Type B pancreatic cell (in vitro differentiated cells): ENCODE measurements at places on chromosomes 5 and 9.

DNA sequence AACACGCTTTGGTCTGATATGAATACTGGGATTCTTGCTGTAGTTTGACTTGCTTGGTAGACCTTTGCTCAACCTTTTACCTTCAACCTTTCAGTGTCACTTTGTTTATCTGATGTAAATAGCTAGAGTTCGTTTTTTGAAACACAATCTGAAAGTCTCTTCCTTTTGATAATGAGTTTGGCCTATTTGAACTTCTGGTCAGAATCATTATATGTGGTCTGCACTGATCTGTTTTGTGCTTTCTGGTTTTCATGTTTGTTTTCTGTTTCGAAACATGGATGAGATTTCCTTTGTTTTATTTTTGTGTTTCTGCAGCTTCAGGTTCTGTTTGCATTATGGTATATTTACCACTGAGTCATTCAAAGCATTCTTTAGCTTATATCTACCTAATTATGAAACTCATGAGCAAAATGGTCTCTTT lies 217.5 kb downstream of the GABBR2 start:
- no peaks in the 10 kb centered on the region for H3K4me1 ChIP-seq
- H3K4me3 ChIP-seq: no peak overlapping the region
- no peak overlapping the region for H3K27ac ChIP-seq

DNA sequence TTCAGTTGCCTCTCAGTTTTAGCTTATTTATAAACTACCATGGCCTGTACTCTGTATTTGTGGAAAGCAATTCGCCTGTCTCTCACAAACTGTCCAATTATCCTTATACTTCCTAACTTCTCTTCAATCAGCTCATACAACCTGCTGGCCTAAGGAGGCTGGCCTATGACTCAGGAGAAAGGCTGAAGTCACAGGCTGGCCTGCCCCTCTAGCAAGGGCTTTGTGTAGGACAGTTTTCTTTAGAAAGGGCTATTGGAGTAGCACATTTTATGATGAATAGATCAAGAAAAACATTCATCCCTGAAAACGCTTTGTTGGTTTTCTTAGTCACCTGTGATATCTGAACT lies 988.7 kb upstream of the ARRDC3 start:
- DNase-seq: no peak
- no peak overlapping the region for H3K27ac ChIP-seq
- no peaks in the 10 kb centered on the region for H3K27me3 ChIP-seq
- no peaks in the 10 kb centered on the region for H3K36me3 ChIP-seq
- H3K4me1 ChIP-seq: no peaks in the 10 kb centered on the region

GRCh38 chr5:172424808-172425207 lies 29.5 kb downstream of the SH3PXD2B start:
- H3K4me3 ChIP-seq: no peak overlapping the region
- peaks cover 26% of the 10 kb centered on the region for H3K36me3 ChIP-seq
- no peak for DNase-seq
- peaks cover 44% of the 10 kb centered on the region for H3K4me1 ChIP-seq
- H3K27ac ChIP-seq: no peak overlapping the region

- H3K36me3 ChIP-seq: peaks cover 9% of the 10 kb centered on the region
- peaks cover 37% of the 10 kb centered on the region for H3K4me1 ChIP-seq
- no peaks in the 10 kb centered on the region for H3K27me3 ChIP-seq
Observed at GRCh38 chr9:105458404-105458803, 10.6 kb downstream of the FSD1L start.

- H3K27me3 ChIP-seq: no peaks in the 10 kb centered on the region
- no peaks in the 10 kb centered on the region for H3K36me3 ChIP-seq
- peaks cover 28% of the 10 kb centered on the region for H3K4me1 ChIP-seq
- no peak for DNase-seq
- no peak overlapping the region for H3K4me3 ChIP-seq
Observed at GRCh38 chr9:116491219-116491618, 195.9 kb upstream of the TRIM32 start.

GRCh38 chr5:147751156-147751830 lies 31.2 kb downstream of the JAKMIP2 start:
- DNase-seq: no peak
- no peaks in the 10 kb centered on the region for H3K27me3 ChIP-seq
- H3K27ac ChIP-seq: no peak overlapping the region
- H3K4me1 ChIP-seq: peaks cover 22% of the 10 kb centered on the region
- H3K36me3 ChIP-seq: peaks cover 4% of the 10 kb centered on the region

GRCh38 chr5:180535573-180535972 lies 41.4 kb downstream of the CNOT6 start:
- H3K27ac ChIP-seq: no peak overlapping the region
- peaks cover 47% of the 10 kb centered on the region for H3K36me3 ChIP-seq
- no peaks in the 10 kb centered on the region for H3K27me3 ChIP-seq

- H3K27me3 ChIP-seq: no peaks in the 10 kb centered on the region
- no peaks in the 10 kb centered on the region for H3K4me1 ChIP-seq
- peaks cover 34% of the 10 kb centered on the region for H3K36me3 ChIP-seq
Observed at GRCh38 chr5:87354496-87354895, 58.2 kb downstream of the CCNH start.

- H3K4me1 ChIP-seq: no peaks in the 10 kb centered on the region
- no peak overlapping the region for H3K27ac ChIP-seq
- H3K36me3 ChIP-seq: no peaks in the 10 kb centered on the region
- no peaks in the 10 kb centered on the region for H3K27me3 ChIP-seq
- H3K4me3 ChIP-seq: no peak overlapping the region
- no peak for DNase-seq
Observed at GRCh38 chr5:58703925-58704555, 121.2 kb downstream of the RAB3C start.

GRCh38 chr5:82072138-82072537 lies 100.3 kb downstream of the ATG10 start:
- DNase-seq: no peak
- no peak overlapping the region for H3K4me3 ChIP-seq

DNA sequence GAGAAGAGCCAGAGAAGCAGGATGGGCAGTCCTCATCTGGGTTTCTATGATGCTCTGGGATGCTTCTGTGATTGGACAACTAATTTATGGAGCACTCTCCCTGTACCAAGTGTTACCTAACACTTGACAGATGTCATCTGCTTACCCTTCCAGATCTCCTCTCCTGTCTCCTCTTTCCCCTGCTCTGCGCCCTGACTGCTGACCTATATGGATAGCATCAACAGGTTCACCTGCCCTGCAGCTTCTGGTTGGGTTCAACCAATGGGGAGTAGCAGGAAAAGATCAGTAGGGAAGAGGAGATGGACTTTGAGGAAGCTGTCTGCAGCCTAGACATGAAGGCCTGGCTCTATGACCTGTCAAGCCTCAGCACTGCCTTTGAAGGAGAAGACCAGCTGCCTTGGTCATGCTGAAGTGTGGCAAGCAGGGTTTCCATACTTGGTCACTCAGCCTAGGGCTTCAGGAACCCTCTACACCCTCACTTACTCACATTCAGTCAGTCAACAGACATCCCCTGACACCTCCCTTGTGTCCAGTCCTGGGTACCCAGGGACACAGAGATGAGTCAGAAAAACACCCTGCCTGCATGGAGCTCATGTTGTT lies 11.3 kb upstream of the P4HA2 start:
- no peaks in the 10 kb centered on the region for H3K27me3 ChIP-seq
- no peak overlapping the region for H3K4me3 ChIP-seq
- H3K36me3 ChIP-seq: no peaks in the 10 kb centered on the region
- DNase-seq: no peak
- H3K4me1 ChIP-seq: peaks cover 5% of the 10 kb centered on the region

GRCh38 chr9:17938035-17938655 lies 359.3 kb downstream of the SH3GL2 start:
- no peak overlapping the region for H3K4me3 ChIP-seq
- peak overlapping the region; percentile 5 for H3K27ac ChIP-seq
- H3K4me1 ChIP-seq: peaks cover 4% of the 10 kb centered on the region
- H3K36me3 ChIP-seq: peaks cover 4% of the 10 kb centered on the region

DNA sequence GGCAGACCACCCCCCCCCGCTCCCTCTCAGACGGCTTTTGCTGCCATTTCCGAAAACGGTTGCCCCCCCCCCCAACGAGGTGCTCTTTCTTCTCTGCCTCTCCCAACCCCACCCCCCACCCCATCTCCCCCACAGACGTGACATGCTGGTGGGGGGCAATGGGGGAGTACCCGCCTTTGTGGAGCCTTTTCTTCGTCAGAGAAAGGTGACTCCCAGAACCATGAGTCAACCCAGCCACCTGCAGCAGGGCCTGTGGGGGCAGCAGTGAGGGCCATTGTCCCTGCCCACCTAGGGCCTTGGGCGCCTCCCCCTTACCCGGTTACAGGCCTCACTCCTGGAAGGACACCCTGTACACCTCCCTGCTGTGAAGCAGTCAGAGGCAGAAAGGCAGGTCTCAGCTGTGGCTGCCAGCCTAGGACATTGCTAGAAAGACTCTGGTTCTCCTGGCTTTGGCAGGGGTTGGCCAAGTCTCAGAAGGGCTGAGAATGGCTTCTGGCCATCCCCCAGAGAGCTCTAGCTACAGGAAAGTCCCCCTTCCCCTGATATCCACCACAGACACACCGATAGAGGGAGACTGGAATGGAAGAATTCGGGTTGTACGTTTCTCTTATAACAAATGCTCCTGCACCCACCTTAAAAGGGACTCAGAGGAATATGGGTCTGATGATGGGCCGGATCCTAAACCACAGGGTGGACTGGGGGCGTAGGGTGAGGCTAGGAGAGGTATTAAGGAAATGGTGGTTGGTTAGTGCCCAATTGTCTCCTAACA lies 2.2 kb downstream of the DNAJB5 start:
- peaks cover 5% of the 10 kb centered on the region for H3K36me3 ChIP-seq
- peaks cover 37% of the 10 kb centered on the region for H3K4me1 ChIP-seq
- H3K4me3 ChIP-seq: peak overlapping the region; percentile 9
- H3K27me3 ChIP-seq: peaks cover 10% of the 10 kb centered on the region
- DNase-seq: no peak
